ENCODE measurements at places on chromosomes 4 and X.
A peak's percentile ranks its signal among the peaks of the same experiment; 100 is the strongest.

- H3K27me3 ChIP-seq, result peaks cover 7% of the 10 kb centered on the region
- no peak for DNase-seq
- no peaks in the 10 kb centered on the region for H3K36me3 ChIP-seq
- H3K4me1 ChIP-seq, result no peaks in the 10 kb centered on the region
- no peak overlapping the region for H3K4me3 ChIP-seq
Observed at GRCh38 chr4:183264614-183265013, 55.5 kb downstream of the CLDN22 start.

DNA sequence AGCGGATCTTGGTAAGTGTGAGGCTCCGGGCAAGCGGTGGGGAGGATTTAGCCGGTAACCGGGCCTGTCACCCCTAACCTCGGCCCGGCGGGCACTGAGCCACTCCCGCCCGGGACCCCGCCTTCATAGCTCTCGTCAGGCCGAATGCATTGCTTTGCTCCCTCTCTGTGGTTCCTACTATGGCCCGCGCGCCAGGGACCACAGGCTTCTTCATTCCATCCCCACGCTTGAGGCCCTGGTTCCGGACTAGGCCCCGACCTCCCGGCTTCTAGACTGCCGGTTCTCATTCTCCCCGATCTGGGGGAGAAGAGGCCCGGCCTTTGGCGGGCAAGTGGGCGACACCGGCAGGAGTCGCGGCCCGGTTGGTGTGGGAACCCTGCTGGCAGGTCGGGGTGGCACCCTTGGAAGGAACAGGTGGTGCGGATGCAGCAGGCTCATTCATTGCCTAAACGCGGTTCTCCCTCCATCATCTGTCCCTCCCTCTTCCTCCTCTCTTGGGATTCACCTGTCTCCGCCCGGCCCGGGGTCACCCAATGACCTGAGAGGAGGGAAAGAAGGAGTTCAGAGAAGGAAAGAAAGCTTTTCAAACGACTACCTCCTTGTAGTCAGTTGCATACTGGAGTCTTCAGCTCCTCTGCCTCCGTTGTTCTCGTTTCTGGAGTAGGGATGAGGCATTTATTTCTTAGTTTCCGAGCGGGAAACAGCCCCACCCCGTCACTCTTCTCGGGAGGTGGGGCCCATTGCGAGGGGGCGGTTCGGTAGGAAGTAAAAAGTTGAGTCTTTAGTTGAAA is at the start of gene NDUFC1:
Gene NDUFC1, minus strand, starts transcription at position 657 of the 791 bp plus-strand sequence. CDS start 6,679 bp downstream, outside the sequence.
- peaks cover 18% of the 10 kb centered on the region for H3K36me3 ChIP-seq
- H3K27ac ChIP-seq, result peak within 1 kb of the TSS; percentile 99
- peak; percentile 64 for DNase-seq

- H3K36me3 ChIP-seq, result no peaks in the 10 kb centered on the region
- no peak overlapping the region for H3K27ac ChIP-seq
- no peaks in the 10 kb centered on the region for H3K4me1 ChIP-seq
- no peaks in the 10 kb centered on the region for H3K27me3 ChIP-seq
- no peak for DNase-seq
Observed at GRCh38 chr4:88093874-88094273, 64.6 kb downstream of the ABCG2 start.

- H3K4me1 ChIP-seq, result no peaks in the 10 kb centered on the region
- no peak for DNase-seq
- H3K36me3 ChIP-seq, result no peaks in the 10 kb centered on the region
- H3K27ac ChIP-seq, result no peak overlapping the region
Observed at GRCh38 chr4:175773566-175773965, 38.5 kb downstream of the GPM6A start.

DNA sequence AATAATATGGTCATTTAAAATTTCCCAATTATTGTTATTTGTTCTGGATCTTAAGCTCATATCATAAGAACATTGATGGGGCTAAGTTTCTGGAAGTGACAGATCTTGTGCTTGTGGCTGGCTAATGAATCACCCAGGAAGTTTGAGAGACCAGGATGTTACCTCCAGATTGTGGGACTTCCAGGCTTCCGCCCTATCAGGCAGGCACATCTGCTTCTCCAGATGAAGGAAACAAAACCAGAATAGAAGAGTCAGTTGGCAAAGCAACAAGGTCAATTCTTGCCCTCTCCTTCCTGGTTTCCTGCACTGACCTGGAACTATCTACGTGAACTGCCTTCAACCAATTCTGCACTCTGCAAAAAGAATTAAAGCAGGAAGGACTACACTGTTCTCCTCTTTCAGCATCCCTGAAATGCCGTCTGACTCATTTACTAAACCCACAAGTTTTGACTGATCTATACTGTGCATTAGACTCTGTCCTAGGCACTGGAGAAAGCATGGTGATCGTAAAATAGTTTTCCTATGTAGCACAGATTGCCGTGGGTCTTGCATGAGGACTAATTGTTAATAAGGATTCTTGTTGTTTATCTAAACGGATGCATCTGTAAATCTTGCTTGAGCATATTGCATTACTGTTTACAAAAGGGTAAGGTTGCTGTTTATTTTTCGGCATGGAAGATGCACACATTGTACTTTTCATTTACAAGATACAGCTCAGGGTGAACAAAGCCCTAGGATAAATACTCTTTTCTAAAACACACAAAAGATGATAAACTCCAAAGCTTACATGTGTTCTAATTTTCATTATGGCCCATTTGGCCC is 74.6 kb downstream of the AMELX start:
- H3K4me1 ChIP-seq, result peaks cover 4% of the 10 kb centered on the region
- no peak for DNase-seq
- H3K36me3 ChIP-seq, result no peaks in the 10 kb centered on the region

DNA sequence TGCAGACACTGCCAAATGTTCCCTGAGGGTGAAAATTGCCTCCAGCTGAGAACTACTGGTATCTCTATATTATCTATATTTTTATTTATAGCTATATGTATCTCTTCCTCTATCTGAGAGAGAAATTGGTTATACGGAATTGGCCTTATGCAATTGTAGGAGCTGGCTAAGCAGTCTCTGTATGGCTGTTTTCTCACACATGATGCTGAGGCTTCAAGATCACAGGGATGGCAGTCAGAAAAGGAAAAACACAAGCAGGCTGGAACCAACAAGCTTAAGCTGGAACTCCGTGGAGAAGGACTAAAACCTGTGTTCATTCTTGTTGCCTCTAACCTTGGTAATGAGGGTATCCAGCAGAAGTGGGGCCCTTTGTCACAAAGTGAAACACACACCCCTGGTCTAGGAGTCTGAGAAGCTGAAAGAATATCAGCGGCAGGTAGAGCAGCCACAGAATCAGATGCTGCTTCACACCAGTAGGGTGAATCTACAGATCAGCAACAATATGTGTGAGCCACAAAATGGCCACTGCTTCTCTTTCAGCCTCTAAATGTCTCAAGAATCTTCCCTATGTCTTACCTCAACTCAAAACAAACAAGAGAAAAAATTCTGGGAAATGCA is 166.5 kb upstream of the PPP1R2C start:
- peaks cover 9% of the 10 kb centered on the region for H3K36me3 ChIP-seq
- H3K27me3 ChIP-seq, result no peaks in the 10 kb centered on the region
- H3K4me1 ChIP-seq, result peaks cover 21% of the 10 kb centered on the region
- no peak overlapping the region for H3K4me3 ChIP-seq

DNA sequence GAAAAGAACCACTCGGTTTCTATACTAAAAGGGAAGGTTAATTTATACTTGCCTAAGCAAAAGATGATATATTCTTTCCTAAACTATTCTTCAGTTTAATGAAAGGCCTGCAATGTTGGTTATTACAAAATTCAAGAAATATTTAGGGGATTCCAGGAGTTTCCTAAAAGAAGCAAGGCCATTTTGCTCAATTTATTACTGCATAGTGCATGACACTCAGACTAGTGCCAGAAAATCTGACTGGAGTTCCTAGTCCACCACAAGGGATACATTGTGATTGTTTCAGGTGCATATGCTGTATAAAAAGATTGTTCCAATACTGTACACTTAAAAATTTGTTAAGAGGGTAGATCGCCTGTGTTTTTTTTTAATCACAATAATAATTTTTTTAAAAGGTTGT is 78.7 kb downstream of the CAPN6 start:
- no peak overlapping the region for H3K4me3 ChIP-seq
- no peak for DNase-seq
- no peaks in the 10 kb centered on the region for H3K27me3 ChIP-seq

DNA sequence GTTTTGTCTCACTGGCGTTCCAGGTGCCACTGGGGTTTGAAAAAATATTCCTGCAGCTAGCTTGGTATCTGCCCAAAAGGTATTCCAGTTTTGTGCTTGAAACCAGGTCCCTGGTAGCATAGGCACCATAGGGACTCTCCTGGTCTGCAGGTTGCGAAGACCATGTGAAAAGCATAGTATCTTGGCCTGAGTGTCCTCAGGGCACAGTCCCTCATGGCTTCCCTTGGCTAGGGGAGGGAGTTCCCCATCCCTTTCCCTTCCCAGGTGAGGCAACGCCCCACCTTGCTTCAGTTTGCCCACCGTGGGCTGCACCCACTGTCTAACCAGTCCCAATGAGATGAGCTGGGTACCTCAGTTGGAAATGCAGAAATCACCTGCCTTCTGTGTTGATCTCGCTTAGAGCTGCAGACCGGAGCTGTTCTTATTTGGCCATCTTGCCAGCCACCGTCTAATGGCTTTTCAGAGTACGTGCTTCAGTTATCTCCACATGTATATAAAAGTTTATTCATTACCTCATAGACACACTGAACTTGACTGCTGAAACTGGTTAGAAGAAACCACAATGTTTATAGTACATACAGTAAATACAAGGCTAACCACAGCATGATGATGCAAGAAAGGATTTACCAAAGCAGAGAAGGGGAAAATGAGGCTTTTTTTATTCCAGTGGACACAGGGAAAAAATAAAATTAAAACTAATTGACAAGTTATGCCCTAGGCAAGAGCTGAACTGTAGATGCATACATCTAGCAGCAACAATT is 10.6 kb downstream of the PBDC1 start:
- H3K36me3 ChIP-seq, result peaks cover 37% of the 10 kb centered on the region
- H3K27me3 ChIP-seq, result peaks cover 11% of the 10 kb centered on the region
- H3K27ac ChIP-seq, result no peak overlapping the region
- peaks cover 45% of the 10 kb centered on the region for H3K4me1 ChIP-seq
- no peak for DNase-seq
- H3K4me3 ChIP-seq, result no peak overlapping the region

DNA sequence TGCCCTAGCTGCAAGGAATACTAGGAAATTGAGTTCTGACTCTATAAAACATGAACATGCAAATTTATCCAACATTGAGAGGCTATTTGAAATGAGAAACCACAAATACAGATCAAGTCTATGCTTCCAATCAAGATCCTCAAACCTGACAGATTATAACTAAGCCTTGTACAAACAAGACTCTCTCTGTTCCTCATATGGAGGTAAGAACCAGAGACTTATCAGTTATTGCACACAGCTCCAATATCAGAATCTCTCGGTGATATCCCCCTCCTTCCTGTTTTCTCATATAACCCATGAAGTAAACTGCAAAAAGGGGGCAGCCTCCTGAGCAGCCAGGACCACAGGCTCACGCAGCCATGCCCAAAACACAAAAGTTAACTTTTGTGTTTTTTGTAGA is 36.5 kb downstream of the FBXW7 start:
- no peak overlapping the region for H3K4me3 ChIP-seq
- peak overlapping the region; percentile 31 for H3K27ac ChIP-seq
- no peaks in the 10 kb centered on the region for H3K27me3 ChIP-seq
- H3K4me1 ChIP-seq, result peaks cover 39% of the 10 kb centered on the region
- no peak for DNase-seq

GRCh38 chrX:65997978-65998717 is 41.7 kb downstream of the VSIG4 start:
- H3K27me3 ChIP-seq, result peaks cover 7% of the 10 kb centered on the region
- no peak overlapping the region for H3K4me3 ChIP-seq
- peaks cover 3% of the 10 kb centered on the region for H3K36me3 ChIP-seq

All from stimulated activated naive B cell treated with anti-CD40 and anti-IgM and Interleukin-4, amounts not matched to agents 10 μg/mL and 1 μg/mL and 100 μg/mL, for 72 hours (primary cell).